Eye (tissue), 1 donor: ENCODE measurements at places on chromosomes 1 and 21.

DNA sequence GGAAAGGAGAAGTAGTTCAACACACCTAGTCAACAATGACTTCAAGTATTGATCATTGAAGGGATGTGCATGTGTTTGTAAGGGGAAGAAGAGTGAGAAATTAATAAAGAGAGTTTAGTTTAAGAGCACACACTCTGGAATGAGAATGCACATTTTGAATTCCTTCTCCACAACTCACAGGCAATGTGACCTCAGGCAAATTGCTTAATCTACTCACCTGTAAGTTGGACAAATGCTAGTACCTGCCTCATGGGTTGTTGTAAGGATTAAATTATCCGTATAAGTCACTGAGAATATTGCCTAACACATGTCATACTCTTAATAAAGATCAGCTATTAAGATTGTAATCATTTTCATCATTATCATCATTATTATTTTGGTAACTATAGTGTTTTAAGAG, 204.0 kb upstream of the NFIA start:
- DNase-seq, result no peak

DNA sequence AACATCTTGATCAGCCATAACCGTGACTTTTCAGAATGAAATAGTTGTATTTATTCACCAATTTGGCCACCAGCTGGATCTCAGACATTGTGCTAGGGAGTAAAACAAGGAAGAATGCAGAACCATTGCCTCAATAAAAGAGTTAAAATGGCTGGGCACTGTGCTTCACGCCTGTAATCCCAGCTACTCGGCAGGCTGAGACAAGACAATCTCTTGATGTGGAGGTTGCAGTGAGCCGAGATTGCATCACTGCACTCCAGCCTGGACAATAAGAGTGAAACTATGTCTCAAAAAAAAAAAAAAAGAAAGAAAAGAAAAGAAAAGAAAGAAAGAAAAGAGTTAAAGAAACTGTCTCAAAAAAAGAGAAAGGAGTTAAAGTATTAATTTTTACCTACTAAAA, 199.5 kb downstream of the TPR start:
- no peak for DNase-seq

GRCh38 chr1:116388122-116388521, 15.1 kb downstream of the ATP1A1 start:
- DNase-seq, result no peak

- no peak for DNase-seq
These were observed 5.1 kb downstream of the KCNK2 start for GRCh38 chr1:215087603-215088002.

DNA sequence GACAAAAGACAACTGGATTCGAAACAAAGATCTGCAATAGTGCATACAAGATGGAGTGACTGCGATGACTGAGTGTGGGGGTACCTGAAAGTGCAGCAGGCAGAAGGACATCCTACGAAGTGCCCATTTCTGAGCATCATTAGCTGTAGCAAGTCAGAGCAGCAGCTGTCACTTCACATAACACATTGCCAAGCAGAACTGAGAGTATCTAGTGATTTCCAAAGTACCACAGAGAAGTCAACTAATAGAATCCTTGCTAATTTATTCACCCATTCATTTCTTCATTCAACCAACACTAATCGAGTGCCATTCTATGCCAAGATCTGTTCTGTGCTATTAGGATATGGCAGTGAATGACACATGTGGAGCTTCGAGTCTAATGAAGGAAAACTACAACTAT, 31.6 kb upstream of the CAMSAP2 start:
- DNase-seq, result peak; percentile 8

- no peak for DNase-seq
These were observed 7.8 kb downstream of the CELSR2 start for GRCh38 chr1:109256971-109257681.
